ENCODE measurements at places on chromosomes 16 and 17.
A peak's percentile ranks its signal among the peaks of the same experiment; 100 is the strongest.

DNA sequence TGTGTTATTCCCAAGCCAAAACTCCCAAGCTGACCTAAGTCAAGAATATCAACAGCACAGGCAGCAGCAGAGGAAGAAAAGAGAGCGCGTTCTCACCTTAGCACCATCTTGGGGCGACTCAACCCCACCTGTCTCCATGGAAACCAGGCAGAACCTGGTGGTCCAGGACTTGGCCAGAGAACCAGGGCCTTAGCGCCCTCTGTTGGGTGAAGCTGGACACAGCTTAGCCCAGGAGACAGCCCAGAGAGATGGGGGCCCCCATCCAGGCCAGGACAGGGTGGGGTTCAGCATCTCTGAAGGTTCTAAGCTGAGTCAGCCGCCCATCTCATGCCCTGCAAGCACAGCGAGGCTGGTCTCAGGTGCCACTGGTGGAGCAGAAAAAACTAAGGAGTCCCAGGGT lies 60.1 kb upstream of the TMEM132E start:
- DNase-seq: no peak

- no peak for DNase-seq
Observed at GRCh38 chr16:65833171-65833871, 533.2 kb upstream of the CDH5 start.

DNA sequence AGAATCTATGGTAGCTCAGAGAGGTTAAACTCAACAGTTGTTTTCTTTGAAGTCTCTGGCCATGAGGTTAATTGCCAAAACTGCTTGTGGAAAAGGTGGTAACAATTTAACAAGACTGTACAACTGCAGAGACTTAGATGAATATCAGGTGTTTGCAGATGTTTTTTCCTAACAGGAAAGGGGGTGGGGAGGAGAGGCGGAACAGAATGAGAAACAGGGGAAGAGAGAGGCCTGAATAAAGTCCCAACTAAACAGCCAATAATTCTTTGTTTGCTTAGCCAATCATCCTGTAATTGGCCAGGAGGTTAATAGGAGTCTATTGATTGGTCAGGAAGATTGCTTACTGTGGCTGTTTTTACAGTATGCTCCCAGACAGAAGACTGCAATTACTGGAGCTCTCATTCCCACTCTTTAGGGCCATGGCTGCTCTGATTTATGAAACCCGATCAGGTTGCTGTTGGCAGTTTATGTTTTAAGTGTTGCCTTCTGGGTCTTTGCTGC lies 249.7 kb upstream of the TBX2 start:
- DNase-seq: no peak

DNA sequence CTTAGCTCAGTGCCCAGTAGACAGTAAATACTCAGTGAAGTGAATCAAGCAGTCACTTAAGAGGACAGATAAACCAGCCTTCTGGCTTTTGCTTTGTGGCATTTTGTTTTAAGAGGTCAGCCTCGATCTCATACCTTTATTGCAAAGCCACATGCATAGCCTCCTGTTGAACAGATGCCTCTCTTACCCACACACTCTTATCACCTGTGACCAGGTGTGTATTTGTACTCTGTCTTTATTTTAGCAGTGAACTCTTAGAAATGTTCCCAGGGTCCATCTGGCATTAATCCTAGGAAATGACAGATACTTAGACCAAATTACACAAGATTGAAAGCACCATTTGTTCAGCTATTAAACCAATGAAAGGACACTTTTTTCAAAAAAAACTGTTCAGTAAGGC lies 1426.5 kb downstream of the CDH11 start:
- DNase-seq: no peak

- DNase-seq: no peak
Observed at GRCh38 chr16:66273644-66274334, 92.7 kb upstream of the CDH5 start.

- no peak for DNase-seq
Observed at GRCh38 chr17:48603959-48604769, 622 bp downstream of the HOXB6 start.

GRCh38 chr16:56281249-56281805 lies 90.0 kb downstream of the GNAO1 start:
- DNase-seq: no peak

- DNase-seq: no peak
Observed at GRCh38 chr17:21185061-21185460, 28.9 kb downstream of the TMEM11 start.

DNA sequence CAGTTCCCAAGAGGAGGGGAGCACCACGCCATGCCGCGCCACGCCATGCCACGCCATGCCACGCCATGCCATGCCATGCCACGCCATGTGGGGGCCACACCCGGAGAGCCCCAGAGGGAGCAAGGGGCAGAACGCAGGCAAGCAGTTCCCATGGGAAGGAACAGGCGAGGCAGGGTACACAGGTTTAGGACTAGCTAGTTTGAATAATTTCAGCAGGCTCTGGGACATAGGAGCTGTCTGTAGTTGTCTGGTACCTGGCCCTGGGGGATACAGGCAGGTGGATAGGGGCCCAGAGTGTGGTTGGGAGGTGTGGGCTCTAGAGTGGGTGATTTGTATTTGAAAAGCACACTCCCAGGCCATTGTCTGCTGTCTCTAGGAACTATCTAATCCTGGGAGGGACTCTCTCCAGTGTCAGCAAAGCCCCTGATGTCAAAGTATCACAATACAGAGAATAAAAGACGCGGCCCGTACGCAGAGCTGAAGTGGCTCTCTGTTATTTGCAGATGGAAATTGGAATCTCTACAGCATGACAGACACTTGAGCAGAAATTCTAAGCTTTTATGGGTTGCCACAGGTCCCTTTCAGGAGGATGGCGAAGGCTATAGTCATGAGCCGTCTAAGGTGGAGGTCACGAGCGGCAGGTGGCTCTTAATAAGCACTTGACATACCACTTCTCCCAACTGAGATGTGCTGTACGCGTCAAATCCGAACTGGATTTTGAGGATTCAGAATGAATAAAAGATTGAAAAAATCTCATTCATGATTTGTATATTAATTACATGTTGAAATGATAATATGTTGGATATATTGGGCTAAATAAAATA lies 220.8 kb upstream of the TNRC6C start:
- no peak for DNase-seq

- DNase-seq: no peak
Observed at GRCh38 chr17:33218698-33219601, 74.1 kb downstream of the ASIC2 start.

DNA sequence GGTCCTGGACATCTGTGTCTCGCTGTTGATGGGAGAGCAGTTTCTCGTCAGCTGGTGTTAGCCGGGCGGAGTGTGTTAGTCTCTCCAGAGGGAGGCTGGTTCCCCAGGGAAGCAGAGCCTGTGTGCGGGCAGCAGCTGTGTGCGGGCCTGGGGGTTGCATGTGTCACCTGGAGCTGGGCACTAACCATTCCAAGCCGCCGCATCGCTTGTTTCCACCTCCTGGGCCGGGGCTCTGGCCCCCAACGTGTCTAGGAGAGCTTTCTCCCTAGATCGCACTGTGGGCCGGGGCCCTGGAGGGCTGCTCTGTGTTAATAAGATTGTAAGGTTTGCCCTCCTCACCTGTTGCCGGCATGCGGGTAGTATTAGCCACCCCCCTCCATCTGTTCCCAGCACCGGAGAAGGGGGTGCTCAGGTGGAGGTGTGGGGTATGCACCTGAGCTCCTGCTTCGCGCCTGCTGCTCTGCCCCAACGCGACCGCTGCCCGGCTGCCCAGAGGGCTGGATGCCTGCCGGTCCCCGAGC lies 17.9 kb downstream of the GAA start:
- DNase-seq: no peak

GRCh38 chr17:42898147-42898811 lies 2.3 kb upstream of the G6PC1 start:
- DNase-seq: no peak

GRCh38 chr17:47993031-47993564 lies 22.2 kb downstream of the CDK5RAP3 start:
- DNase-seq: no peak

DNA sequence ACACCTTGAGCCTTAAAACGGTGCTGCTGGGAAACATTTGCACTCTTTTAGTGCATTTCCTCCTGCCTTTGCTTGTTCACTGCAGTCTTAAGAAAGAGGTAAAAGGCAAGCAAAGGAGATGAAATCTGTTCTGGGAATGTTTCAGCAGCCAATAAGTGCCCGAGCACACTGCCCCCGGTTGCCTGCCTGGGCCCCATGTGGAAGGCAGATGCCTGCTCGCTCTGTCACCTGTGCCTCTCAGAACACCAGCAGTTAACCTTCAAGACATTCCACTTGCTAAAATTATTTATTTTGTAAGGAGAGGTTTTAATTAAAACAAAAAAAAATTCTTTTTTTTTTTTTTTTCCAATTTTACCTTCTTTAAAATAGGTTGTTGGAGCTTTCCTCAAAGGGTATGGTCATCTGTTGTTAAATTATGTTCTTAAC lies 4.4 kb downstream of the SOX9 start:
- no peak for DNase-seq

DNA sequence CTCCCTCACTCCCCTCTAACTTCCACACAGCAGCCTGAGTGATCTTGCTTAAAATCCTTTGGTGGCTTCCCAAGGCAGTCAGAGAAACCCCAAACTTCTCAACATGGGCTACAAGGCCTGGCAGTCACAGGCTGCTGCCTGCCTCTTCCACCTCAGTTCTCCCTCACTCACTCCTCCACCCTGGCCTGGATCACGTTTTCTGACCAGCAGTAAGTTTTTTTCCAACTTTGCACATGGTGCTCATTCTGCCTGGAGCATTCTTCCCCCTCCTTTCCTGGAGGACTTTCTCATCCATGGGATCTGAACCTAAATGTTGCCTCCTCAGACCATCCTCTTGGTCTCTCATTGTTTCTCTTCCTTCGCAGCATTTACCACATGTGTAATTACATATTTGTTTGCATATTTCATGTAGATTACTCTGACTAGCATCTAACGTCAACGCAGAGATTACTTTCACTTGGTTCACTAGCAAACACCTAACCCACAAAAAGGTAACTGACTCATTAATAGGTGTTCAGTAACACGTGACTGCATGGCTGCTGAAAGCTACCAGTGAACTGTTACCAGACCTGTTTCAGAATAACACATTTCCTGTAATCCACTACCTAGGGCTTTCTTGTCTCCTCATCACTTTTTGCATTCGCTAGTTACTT lies 17.1 kb downstream of the GNA13 start:
- peak; percentile 68 for DNase-seq

GRCh38 chr16:83095941-83096692 lies 469.3 kb downstream of the CDH13 start:
- no peak for DNase-seq

GRCh38 chr16:52212841-52213240 lies 334.1 kb downstream of the TOX3 start:
- no peak for DNase-seq

GRCh38 chr17:77502626-77503292 lies 362.0 kb downstream of the SEC14L1 start:
- no peak for DNase-seq

- no peak for DNase-seq
Observed at GRCh38 chr17:72397687-72398086, 276.9 kb downstream of the SOX9 start.

DNA sequence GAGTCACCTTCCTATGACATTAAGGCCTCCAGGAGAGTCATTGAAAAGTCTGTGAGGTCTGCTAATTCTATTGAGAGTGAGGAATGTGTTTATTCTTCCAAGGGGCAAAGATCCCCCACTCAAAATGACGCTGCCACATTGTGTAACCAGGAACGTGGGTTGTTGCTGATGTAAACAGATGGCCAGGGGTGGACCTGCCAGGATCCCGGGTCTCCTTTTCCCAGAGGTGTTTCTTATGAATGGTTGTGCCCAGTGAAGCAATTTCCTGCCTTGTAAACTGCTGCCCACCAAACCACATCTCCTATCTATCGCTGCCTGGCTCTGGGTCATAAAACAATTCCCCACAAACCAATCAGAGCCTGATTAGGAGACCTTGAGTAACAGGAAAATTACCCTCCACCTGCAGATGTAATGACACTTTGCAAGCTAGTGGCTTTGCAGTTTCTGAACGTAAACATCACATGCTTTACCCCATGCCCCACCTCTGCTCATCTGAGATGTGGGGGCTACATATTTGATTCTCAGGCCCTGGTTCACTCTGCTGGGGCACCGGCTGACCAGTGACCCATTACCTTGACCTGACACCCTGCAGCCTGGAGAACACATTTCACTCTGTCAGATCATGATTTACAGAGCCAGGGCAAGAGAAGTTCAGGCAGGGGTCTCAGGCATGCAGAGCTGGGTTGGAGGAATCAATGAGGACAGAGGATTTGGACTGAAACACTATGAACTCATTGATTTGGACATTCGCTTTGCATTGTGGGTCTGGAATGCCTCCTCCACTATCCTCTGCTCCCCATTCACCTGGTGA lies 33.1 kb upstream of the DDX52 start:
- DNase-seq: no peak

GRCh38 chr16:12436201-12436657 lies 367.5 kb downstream of the CPPED1 start:
- DNase-seq: no peak

GRCh38 chr16:89210904-89211515 lies 6.5 kb upstream of the ZNF778 start:
- no peak for DNase-seq

DNA sequence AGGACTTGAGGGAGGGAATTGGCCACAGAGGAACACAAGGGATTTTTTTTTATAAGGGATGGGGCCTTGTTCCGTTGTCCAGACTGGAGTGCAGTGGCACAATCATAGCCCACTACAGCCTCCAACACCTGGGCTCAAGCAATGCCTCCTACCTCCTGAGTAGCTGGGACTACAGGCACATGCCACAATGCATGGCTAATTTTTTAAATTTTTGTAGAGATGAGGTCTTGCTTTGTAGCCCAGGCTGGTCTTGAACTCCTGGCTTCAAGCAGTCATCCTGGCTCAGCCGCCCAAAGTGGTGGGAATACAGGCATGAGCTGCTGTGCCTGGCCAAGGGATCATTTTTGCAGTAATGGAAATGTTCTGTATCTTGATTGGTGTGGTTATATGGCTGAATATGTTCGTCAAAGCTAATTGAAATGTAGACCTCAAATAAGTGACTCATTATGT lies 56.9 kb downstream of the VMP1 start:
- no peak for DNase-seq

- DNase-seq: no peak
Observed at GRCh38 chr17:34413443-34414119, 50.5 kb upstream of the CCL1 start.

- DNase-seq: no peak
Observed at GRCh38 chr17:80665792-80666191, 121.2 kb downstream of the RPTOR start.

GRCh38 chr16:3656491-3657468 lies 2.3 kb downstream of the DNASE1 start:
- no peak for DNase-seq

DNA sequence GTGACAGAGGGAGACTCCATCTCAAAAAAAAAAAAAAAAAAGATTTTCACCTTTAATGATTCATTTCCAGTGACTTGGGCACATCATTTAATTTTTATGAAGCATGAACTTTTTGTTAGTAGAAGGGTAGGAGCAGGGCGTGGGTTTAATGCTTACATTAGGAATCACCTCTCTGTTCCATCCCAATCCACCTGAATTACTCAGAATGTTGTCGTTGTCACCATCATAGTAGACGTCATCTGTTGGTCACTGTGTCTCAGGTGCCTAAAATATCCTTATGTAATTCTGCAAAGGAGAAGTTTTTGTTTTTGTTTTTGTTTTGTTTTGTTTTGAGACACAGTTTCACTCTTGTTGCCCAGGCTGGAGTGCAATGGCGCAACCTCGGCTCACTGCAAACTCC lies 38.3 kb upstream of the TEKT3 start:
- no peak for DNase-seq
